Mesothelial cell of epicardium (in vitro differentiated cells): ENCODE measurements at places on chromosomes 4 and X.

DNA sequence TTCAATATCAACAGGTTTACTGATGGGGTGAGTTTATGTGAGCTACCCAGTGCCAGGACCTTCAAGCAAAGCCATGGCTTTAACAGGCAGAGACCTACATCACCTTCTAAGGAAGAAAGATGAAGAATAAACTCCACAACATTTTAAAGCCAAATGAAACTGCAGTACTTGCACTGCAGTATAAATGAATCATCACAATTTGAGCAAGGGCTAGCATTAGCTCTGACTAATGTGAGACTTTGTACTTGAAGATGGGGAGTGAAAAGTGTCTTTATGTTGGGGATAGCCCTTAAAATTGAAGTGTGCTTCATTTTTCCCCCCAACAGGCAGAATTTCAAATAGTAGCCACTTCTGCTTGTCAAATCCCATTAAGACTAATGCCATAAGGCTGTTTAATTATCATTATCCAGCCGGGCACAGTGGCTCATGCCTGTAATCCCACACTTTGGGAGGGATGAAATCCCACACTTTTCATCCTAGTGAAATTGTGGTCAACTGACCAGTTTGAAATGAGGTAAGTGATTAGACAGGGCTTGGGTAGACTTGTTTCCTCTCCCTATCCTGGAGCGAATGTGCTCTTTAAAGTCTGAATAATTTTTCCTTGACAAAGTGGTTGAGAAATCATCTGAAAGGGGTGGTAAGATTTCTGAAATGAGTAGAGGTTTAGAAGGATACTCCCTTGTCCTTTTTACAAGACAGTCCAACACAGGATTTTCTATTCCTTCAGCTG lies 27.2 kb upstream of the GPR34 start:
- no peaks in the 10 kb centered on the region for H3K27me3 ChIP-seq
- no peak for DNase-seq
- H3K4me3 ChIP-seq = no peak overlapping the region
- no peak overlapping the region for H3K27ac ChIP-seq
- H3K4me1 ChIP-seq = no peaks in the 10 kb centered on the region
- H3K36me3 ChIP-seq = peaks cover 18% of the 10 kb centered on the region

- no peak overlapping the region for H3K4me3 ChIP-seq
- no peak for DNase-seq
- H3K4me1 ChIP-seq = peaks cover 5% of the 10 kb centered on the region
- no peaks in the 10 kb centered on the region for H3K36me3 ChIP-seq
- H3K27me3 ChIP-seq = peaks cover 3% of the 10 kb centered on the region
- H3K27ac ChIP-seq = no peak overlapping the region
Observed at GRCh38 chr4:17030543-17030942, 132.1 kb upstream of the LDB2 start.

DNA sequence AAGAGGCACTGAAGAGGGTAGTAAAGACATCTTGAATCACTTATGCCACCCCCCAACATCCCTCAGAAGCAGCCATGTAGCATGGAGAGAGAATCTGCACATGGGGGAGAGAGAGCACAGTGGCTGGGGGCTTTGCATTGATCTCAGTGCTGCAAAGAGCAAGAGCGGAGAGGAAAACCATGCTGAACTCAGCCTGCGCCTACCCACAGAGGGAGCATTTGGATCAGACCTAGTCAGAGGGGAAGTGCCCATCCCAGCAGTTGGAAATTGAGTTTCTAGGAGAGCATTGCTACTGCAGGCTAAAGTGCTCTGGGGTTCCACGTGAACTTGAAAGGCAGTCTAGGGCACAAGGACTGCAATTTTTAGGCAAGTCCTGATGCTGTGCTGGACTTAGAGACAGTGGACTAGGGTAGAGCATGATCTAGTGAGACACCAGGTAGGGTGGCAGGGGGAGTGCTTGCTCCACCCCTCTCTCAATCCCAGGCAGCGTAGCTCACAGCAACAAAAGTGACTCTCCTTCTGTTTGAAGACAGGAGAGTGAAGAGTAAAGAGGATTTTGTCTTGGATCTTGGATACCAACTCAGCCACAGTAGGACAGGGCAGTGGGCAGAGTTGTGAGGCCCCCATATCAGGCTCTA lies 9.0 kb upstream of the PROM1 start:
- no peaks in the 10 kb centered on the region for H3K36me3 ChIP-seq
- no peak for DNase-seq
- H3K4me3 ChIP-seq = no peak overlapping the region
- peaks cover 57% of the 10 kb centered on the region for H3K27me3 ChIP-seq

- no peak overlapping the region for H3K27ac ChIP-seq
- H3K4me3 ChIP-seq = no peak overlapping the region
- no peaks in the 10 kb centered on the region for H3K36me3 ChIP-seq
- DNase-seq = no peak
- H3K4me1 ChIP-seq = no peaks in the 10 kb centered on the region
Observed at GRCh38 chrX:151268836-151269235, 92.5 kb downstream of the GPR50 start.

- H3K4me1 ChIP-seq = no peaks in the 10 kb centered on the region
- no peak overlapping the region for H3K27ac ChIP-seq
- no peak overlapping the region for H3K4me3 ChIP-seq
- DNase-seq = no peak
Observed at GRCh38 chrX:48306175-48306574, 50.3 kb downstream of the SSX3 start.

DNA sequence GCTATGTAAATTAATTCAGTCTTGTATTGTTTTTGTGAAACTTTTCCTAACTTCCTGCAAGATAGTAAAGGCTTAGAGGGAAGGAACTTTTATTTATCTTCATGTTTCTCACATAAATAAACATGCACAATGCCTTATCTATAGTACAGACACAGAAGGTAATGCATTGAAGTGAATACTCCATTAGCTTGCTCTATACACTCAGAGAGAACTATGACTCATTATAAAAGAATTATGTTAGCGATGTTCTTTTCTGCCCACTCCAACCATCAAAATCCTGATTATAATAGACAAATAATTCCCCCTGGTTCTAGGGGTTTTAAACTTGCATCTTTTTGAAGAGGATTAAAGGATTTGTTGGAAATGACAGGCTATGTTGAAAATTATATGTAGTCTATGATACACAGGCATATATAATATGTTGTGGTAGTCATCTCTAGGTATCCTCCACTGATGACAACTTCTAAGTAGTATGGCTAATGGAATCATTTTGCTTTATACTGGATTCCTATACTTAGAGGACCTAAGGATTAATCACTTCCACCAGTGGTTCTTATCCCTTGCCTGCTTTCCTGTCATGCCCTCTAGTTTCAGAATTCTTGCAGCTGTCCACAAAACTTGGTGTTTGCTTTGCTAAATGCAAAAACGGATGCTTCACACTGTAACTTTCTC lies 115.7 kb downstream of the NDST4 start:
- no peaks in the 10 kb centered on the region for H3K36me3 ChIP-seq
- DNase-seq = no peak
- no peak overlapping the region for H3K27ac ChIP-seq
- no peaks in the 10 kb centered on the region for H3K27me3 ChIP-seq
- H3K4me3 ChIP-seq = no peak overlapping the region
- peaks cover 7% of the 10 kb centered on the region for H3K4me1 ChIP-seq

DNA sequence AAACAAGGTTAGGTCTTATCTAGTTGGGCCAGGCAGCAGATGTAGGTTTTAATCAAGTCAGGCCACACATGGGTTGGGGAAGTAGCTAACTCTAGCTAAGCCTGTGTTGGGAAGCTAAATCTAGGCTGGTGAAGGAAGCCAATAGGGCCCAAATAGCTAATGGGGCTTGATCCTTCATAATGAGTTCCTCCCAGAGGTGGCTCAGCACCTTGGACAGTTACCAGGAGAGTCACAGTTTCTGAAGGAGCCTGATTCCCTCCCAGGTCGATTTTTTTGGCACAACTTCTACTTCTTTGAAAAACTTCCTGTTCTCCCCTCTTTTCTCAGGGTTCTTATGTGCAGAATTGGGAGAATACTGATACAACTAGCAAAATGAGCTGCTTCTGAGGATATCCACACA lies 242.5 kb upstream of the PRPS2 start:
- H3K4me1 ChIP-seq = no peaks in the 10 kb centered on the region
- DNase-seq = peak; percentile 39
- H3K4me3 ChIP-seq = no peak overlapping the region

- H3K27ac ChIP-seq = no peak overlapping the region
- peaks cover 6% of the 10 kb centered on the region for H3K4me1 ChIP-seq
- no peaks in the 10 kb centered on the region for H3K27me3 ChIP-seq
- no peak overlapping the region for H3K4me3 ChIP-seq
Observed at GRCh38 chr4:100945789-100946188, 401.5 kb downstream of the PPP3CA start.

DNA sequence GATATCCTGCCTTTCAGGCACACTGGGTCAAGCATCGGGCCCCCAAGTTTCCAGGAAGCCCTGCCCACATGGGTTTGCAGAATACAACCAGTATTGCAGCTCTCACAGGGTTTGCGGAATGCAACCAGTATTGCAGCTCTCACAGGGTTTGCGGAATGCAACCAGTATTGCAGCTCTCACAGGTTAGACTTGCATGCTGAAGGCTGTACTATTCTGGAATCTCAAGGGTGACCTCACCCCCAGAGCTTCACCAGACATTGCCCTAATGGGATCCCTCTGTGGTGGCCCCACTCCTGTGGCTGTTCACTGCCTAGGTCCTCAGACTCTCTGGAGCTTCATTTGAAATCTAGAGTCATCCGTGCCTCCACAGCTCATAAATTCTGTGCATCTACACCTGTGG lies 640.7 kb upstream of the ATOH1 start:
- H3K36me3 ChIP-seq = no peaks in the 10 kb centered on the region
- H3K4me1 ChIP-seq = peaks cover 14% of the 10 kb centered on the region
- H3K4me3 ChIP-seq = no peak overlapping the region
- no peak overlapping the region for H3K27ac ChIP-seq
- no peaks in the 10 kb centered on the region for H3K27me3 ChIP-seq
- no peak for DNase-seq

DNA sequence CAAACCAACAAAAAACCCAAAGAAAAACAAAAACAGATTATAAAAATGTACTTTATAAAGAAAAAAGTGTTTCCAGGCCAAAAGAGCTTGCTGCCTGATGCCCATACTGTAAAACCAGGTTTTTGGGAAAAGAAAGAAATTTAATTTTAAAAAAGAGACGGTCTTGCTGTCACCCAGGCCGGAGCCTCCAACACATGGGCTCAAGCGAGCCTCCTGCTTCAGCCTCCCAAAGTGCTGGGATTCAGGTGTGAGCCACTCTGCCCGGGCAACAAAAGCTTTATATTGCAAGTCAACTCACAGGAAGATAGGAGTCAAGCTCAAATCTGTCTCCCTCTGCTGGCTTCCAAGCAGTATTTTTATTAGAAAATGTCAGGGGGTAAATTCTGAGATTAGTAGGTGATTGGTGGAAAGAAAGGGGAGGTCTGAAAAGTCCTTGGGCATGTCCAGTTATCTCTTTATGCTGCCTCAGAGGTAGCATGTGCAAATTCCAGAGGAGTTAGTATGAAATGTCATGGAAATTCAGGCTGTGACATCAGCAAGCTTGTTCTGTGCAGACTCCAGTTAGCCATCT lies 39.4 kb downstream of the MGST2 start:
- no peak for DNase-seq
- no peak overlapping the region for H3K4me3 ChIP-seq
- H3K36me3 ChIP-seq = peaks cover 48% of the 10 kb centered on the region
- no peaks in the 10 kb centered on the region for H3K27me3 ChIP-seq

- no peaks in the 10 kb centered on the region for H3K36me3 ChIP-seq
- no peak overlapping the region for H3K4me3 ChIP-seq
- no peak for DNase-seq
- H3K4me1 ChIP-seq = no peaks in the 10 kb centered on the region
Observed at GRCh38 chrX:77009691-77010090, 437.5 kb upstream of the FGF16 start.

DNA sequence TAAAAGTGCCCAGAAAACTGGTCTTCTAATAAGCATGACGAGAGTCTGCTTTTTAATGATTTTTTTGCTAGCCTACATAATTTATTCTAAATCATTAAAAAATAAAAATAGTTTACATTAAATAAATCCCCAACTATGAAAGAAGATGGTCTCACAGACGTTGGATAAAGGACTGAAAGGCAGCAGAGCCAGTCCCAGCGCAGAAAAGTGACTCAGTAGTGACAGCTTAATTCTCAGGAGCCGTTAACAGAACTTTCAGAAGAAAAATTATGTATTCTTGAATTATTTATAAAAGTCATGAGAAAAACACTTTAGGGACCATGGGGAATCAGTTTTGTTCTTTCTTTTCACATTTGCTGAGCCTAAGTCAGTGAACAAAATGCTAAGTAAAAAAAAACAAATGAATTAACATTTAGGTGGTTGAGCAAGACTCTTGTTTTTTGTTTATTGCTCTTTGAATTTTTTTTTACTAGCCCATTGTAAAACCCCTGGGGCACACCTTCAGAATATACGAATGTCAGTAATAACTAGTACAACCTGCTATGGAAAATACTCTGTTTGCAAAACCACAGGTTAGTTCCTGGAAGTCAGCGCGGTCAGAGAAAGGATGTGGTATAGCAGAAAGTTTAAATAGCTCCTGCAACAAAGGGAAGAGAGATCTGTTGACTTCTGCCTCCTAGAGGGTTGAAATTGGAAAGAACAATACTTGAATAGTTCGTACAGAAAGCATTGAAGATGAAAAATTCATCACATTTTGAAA lies 50.4 kb upstream of the CCDC160 start:
- no peaks in the 10 kb centered on the region for H3K36me3 ChIP-seq
- H3K27ac ChIP-seq = no peak overlapping the region
- H3K4me1 ChIP-seq = peaks cover 4% of the 10 kb centered on the region

DNA sequence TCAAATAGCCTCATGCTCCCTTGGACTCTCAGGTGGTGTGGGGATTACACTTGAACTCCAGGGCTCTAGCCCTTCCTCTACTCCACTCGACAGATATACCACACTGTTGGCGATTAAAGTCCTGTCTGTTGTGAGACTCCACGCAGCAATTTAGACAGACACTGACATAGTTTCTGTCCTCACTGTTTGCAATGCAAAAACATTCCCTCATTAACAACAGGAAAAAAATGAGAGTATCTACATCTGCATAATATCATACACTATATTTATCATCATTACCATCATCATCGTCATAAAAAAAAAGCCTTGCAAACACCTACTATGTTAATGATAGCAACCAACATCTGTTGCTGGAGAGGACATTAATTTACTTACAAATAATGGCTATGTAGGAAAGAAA lies 132.4 kb downstream of the RASL11B start:
- H3K27ac ChIP-seq = peak overlapping the region; percentile 24
- no peaks in the 10 kb centered on the region for H3K36me3 ChIP-seq
- no peak for DNase-seq
- no peaks in the 10 kb centered on the region for H3K27me3 ChIP-seq

- no peak for DNase-seq
- no peak overlapping the region for H3K4me3 ChIP-seq
- peaks cover 15% of the 10 kb centered on the region for H3K4me1 ChIP-seq
- no peak overlapping the region for H3K27ac ChIP-seq
- H3K27me3 ChIP-seq = peaks cover 18% of the 10 kb centered on the region
Observed at GRCh38 chr4:125836597-125837195, 521.9 kb downstream of the FAT4 start.

DNA sequence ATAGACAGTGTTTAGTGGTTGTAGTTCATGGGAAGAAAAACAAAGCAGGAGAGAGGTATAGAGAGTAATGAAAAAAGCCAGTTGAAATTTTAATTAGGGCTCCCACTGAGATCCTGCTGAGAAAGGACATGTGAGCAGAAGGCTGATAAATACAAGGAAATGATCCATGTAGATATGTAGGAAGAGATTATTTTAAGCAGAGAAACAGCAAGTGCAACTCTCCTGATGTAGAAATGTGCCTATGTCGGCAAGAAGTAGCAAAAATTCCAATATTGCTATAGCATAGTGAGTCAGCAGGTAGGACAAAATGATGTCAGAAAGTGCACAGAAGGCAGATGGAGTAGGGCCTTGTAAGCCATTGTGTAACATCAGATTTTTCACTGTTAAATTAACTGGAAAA lies 1027.3 kb downstream of the PCDH18 start:
- H3K4me3 ChIP-seq = no peak overlapping the region
- DNase-seq = no peak
- no peaks in the 10 kb centered on the region for H3K4me1 ChIP-seq
- no peak overlapping the region for H3K27ac ChIP-seq
- H3K36me3 ChIP-seq = no peaks in the 10 kb centered on the region
